Ascending aorta (tissue), 2 donors: ENCODE measurements at places on chromosomes 6 and 20.

DNA sequence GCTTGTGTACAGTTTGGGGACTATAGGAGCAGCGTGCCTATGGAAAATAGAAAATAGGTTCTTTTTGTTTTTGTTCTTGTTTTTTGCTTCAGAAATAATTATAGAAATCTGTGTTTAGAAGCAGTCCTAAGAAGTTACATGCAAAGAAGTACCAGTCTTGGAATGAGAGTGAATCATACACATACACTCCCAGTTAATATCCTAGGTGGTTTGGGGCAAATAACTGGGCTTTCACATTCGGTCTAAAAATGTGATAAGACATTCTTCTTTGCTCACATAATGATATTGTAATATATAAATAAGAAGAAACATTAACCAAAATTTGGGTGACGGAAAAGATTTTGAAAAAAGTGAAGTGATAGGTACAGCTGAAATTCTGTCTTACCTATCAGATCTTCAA is 61.0 kb downstream of the ENPP1 start:
- peaks cover 4% of the 10 kb centered on the region for H3K36me3 ChIP-seq
- DNase-seq = no peak
- H3K4me3 ChIP-seq = no peak overlapping the region
- no peak overlapping the region for H3K27ac ChIP-seq
- H3K4me1 ChIP-seq = no peaks in the 10 kb centered on the region

GRCh38 chr6:84847390-84848160 is 83.2 kb upstream of the TBX18 start:
- H3K36me3 ChIP-seq = no peaks in the 10 kb centered on the region
- no peaks in the 10 kb centered on the region for H3K27me3 ChIP-seq

- no peaks in the 10 kb centered on the region for H3K27me3 ChIP-seq
- no peak overlapping the region for H3K27ac ChIP-seq
- no peak for DNase-seq
- no peaks in the 10 kb centered on the region for H3K36me3 ChIP-seq
- H3K4me1 ChIP-seq = no peaks in the 10 kb centered on the region
Observed at GRCh38 chr6:5704708-5705107, 302.0 kb downstream of the NRN1 start.

- peaks cover 39% of the 10 kb centered on the region for H3K27me3 ChIP-seq
- no peak for DNase-seq
- no peak overlapping the region for H3K27ac ChIP-seq
- peaks cover 3% of the 10 kb centered on the region for H3K4me1 ChIP-seq
- no peaks in the 10 kb centered on the region for H3K36me3 ChIP-seq
- no peak overlapping the region for H3K4me3 ChIP-seq
Observed at GRCh38 chr6:10384610-10385523, 30.0 kb downstream of the TFAP2A start.

- H3K27ac ChIP-seq = no peak overlapping the region
- DNase-seq = no peak
- H3K27me3 ChIP-seq = no peaks in the 10 kb centered on the region
- H3K4me3 ChIP-seq = no peak overlapping the region
Observed at GRCh38 chr6:26048590-26048989, 38.6 kb upstream of the HFE start.

DNA sequence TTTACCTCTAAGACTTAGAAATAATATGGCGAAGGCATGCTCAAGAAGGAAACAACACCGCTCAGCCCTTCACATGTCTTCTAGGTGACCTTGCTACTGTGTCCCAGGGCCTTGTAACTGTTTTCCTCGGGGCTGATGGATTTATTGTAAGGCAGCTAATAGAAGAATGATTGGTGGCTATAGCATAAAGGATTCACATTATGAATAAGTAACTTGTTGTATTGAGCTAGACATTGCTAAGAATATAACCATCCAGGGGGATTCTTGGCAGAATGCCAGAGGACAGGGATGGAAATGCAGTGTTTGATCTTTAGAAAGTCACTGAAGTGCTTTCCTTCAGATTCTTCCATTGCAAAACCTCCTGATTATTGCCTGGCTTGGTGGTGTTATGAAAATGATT is 54.9 kb downstream of the PLEKHG1 start:
- no peak for DNase-seq
- no peak overlapping the region for H3K27ac ChIP-seq
- no peaks in the 10 kb centered on the region for H3K36me3 ChIP-seq
- H3K4me1 ChIP-seq = no peaks in the 10 kb centered on the region
- H3K27me3 ChIP-seq = no peaks in the 10 kb centered on the region

- no peaks in the 10 kb centered on the region for H3K4me1 ChIP-seq
- H3K27me3 ChIP-seq = no peaks in the 10 kb centered on the region
- no peak for DNase-seq
- H3K4me3 ChIP-seq = no peak overlapping the region
Observed at GRCh38 chr6:157185986-157186385, 137.3 kb downstream of the TMEM242 start.

- H3K36me3 ChIP-seq = no peaks in the 10 kb centered on the region
- no peak overlapping the region for H3K27ac ChIP-seq
- H3K4me3 ChIP-seq = no peak overlapping the region
- H3K4me1 ChIP-seq = no peaks in the 10 kb centered on the region
- no peak for DNase-seq
Observed at GRCh38 chr6:10801224-10801848, 37.0 kb downstream of the MAK start.

DNA sequence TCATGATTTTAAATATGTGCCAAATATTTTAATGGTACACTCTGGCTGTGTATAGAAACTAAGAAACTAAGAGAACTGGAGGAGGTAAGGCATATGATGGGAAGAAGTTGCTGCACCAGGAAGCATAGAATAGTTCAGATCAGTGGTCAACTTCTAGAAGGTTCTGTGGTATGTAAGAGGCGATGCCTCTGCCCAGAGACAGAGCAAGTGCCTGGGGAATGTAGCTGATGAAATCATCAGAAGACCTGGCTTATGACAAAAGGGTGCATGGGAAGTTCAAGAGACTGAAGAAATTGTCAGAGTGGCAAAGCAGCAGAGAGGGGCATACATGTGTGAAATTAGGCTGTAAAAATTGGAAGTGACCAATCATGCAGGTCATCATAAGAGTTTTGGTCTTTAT is 580.8 kb downstream of the BMP2 start:
- H3K36me3 ChIP-seq = no peaks in the 10 kb centered on the region
- no peak for DNase-seq
- H3K27ac ChIP-seq = no peak overlapping the region
- H3K4me3 ChIP-seq = no peak overlapping the region
- no peaks in the 10 kb centered on the region for H3K4me1 ChIP-seq
- H3K27me3 ChIP-seq = no peaks in the 10 kb centered on the region

GRCh38 chr6:119566546-119567260 is 217.1 kb upstream of the MAN1A1 start:
- H3K27me3 ChIP-seq = no peaks in the 10 kb centered on the region
- H3K36me3 ChIP-seq = no peaks in the 10 kb centered on the region
- H3K4me1 ChIP-seq = no peaks in the 10 kb centered on the region
- no peak for DNase-seq
- H3K27ac ChIP-seq = no peak overlapping the region
